RKO (cell line): ENCODE measurements at places on chromosomes 6 and 20.

DNA sequence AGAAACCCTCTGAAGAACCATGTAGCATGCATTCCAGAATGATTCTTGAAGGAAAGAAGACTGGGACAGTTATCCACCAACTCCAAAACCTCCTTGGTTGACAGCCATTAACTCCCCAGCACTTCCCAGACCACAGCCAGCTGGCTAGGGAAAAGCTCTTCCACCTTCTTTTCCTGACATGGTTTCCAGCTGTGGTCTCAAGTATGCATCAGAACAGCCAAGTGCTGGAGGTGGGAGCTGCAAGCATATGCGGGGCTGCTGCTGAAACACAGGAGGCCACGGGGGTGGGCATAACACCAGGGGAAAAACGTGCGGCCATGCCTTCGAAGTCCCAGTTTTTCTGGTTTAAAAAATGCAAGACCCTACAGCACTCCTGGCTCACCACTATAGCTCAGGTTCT is 108.0 kb upstream of the FAM184A start:
- no peak for DNase-seq

- no peak for DNase-seq
Measured at GRCh38 chr20:50737352-50737751, 6.0 kb downstream of the PARD6B start.

DNA sequence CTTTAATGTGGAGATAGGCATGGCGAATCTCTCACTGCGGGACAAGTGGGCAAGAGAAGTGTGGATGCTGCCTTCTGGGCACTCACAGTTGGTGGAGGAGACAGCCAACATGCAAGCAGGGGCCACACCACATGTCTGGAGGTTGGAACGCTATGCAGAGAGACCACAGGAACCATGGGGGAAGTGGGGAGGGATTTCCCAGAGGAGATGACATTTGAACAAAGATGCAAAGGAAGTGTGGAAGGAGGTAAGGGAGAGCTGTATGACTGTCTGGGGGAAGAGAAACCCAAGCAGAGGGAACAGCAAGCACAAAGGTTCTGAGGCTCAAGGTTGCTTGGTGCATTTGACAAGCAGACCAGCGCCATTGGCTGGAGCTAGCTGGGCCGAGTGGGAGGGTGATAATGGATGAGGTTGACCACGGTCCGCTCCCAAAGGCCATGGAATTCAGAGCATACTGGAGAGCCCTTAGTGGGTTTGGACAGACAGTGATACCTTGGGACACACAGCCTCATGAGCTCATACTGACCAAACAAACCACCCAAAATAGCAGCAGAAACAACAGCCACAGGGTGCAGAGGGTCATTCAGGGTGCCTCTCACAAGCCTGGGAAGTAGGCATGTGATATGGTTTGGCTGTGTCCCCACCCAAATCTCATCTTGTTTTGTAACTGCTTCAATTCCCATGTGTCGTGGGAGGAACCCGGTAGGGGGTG is 7.6 kb upstream of the FAM110A start:
- no peak for DNase-seq

- DNase-seq, result no peak
Measured at GRCh38 chr6:146870760-146871159, 272.0 kb downstream of the ADGB start.

DNA sequence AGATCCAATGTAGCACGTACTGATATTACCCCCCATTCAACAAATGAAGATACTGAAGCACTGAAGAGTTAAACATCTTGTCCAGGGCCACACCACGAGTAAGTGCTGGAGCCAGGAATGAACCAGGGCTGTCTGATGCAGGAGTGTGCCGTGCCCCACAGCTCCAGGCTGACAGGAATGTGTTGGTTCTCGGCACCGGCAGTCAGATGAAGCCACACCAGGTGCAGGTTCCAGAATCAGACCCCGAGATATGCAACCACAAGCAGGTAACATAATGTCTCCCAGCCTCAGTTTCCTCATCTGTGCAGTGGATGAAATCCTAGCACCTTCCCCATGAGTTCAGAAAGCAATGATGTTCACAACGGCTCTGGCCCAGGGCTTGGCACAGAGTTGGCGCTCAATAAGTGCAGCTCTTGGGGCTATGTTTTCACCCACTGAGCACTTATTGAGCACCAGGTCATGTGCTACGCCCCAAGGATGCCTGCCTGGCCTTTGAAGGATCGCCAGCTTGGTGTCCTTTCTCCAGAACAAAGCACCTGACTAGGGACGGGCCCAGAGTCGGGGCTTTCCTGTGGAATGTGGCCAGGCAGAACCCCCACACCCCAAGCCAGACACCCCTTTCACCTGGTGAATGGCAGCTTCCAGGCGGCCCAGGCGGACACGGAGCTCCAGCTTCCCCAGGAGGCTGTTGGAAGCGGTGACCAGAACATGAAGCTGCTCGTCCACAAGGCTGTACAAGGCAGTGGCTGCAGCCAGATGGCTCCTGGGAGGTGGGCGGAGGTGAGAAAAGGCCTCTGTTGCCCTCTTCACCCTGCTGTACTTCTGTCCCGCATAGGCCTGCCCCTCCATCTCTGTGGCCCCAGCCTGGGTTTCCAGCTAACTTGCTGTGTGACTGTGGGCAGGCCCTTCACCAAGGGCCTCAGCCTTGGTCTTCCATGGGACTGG is 41.3 kb downstream of the KIAA1755 start:
- DNase-seq, result no peak

DNA sequence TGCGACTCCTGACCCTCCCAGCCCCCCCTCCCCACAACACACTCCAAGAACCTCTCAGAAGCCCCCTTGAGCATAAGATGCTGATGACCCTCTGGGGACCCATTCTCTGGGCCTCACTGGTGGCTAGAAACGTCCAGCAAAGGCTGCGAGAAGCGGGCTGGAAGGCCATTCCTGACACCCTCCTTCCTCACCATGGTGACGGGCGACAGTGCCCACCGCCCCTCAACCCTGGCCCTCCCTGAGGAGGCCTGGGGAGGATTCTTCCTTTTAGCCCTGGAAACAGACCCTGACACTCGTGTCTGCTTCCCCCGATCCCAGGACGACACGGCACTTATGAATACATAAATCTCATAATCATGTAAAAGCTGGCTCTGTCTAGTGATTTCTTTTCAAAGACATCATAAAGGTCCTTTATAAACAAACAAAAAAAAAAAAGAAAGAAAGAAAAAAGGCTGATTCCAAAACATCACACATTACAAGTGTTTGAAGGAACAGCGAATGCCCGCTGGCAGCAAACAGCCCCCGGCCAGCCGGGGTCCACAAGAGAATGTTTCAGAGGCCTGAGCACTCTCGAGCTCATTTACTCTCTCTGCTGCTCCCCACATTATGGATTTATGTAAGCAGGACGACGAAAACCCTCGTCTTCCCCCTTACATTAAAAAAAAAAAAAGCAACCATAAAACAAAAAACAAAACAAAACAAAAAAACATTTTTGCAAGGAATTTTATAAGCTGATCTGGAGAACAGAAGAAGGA is 40.7 kb downstream of the PREX1 start:
- no peak for DNase-seq

DNA sequence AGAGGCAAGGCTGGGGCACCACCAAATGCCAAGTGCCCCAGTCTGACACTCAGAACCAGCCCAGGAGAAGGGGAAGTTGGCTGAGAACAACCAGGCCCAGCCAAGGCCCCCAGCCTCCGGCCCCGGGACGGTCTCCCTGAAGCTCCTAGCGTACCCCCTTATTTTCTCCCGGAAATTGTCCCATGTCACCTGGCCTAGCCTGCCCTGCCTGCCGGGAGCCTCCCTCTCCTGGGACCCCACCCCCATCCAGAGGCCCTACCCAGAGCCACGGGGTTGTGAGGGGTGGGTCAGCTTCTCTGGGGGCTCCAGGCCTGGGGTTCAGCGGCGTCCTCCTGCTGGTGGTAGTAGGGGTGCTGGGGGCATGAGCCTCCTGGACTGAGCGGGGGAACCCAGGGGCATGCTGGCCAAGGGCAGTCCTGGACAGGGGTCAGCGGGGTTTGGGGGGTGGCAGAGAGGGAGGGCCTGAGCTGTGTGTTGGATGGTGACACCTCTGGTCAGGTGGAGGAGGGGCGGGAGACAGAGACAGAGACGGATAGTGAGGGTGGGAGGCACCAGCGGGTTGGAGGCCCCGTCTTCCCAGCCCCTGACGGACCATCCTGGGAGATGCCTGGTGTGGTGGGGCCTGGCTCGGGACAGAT is 7.9 kb upstream of the SLCO4A1 start:
- no peak for DNase-seq

DNA sequence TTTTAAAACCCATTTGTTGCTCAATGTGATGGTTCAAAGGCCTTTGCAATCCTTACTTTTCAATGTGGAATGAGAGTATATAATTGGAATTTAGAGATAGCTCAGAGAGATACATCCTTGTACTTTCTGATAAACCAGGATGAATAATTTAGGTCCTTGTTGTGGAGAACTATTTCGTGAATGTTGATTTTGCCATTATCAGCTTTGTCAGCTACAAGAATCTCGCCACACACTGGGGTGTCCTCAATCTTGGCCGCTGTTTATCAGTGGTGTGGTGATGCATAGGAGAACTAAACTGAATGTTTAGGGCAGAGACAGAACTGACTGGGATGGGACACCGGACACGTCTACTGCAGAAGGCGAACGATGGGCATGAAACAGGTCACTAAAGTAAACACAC is 111.2 kb upstream of the SLC35B3 start:
- no peak for DNase-seq

DNA sequence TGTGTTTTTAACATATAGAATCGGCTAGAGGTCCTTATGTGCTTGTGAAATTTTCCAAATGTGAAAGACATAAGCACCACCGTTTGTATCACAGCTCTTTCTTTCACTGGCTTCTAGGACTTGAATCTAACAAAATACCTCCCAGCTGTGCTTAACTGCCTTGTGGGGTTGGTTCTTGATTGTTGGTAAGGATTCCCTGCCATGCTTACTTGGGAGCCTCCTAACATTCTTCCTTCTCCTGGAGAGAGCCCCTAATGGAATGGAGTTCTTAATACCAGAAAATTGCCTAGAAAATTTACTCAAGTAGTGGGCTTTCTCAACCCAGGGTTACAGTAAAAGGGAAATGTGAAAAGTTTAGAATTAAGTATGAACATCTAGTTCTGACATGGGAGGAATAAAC is 121.2 kb downstream of the COL19A1 start:
- no peak for DNase-seq

GRCh38 chr6:42113936-42114636 is 28.3 kb downstream of the C6orf132 start:
- DNase-seq, result no peak

- no peak for DNase-seq
Measured at GRCh38 chr20:18995455-18995854, 181.9 kb downstream of the SCP2D1 start.

- DNase-seq, result no peak
Measured at GRCh38 chr6:15604843-15605242, 58.0 kb downstream of the DTNBP1 start.

DNA sequence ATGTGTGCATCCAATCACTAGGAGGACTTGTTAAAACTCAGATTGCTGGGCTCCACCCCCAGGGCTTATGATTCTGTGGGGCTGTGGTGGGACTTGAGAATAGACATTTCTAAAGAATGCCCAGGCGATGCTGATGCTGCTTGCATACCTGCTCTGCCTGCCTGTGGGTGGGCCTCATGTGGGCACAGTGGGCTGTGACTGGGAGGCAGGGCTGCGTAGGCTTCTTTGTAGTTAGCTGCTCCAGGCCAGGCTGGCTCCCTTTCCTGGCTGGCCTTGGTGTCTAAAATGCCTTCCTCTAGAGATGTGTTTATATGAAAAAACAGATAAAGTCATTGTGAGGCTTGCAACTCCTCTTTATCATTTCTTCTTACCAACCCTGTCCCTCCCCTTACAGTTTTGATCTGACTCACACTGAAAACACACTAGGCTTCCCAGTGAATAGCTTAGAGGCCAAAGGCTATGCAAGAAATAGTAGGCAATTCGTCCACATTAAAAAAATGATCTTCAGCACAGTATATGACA is 495.5 kb upstream of the MAP3K7 start:
- DNase-seq, result no peak

DNA sequence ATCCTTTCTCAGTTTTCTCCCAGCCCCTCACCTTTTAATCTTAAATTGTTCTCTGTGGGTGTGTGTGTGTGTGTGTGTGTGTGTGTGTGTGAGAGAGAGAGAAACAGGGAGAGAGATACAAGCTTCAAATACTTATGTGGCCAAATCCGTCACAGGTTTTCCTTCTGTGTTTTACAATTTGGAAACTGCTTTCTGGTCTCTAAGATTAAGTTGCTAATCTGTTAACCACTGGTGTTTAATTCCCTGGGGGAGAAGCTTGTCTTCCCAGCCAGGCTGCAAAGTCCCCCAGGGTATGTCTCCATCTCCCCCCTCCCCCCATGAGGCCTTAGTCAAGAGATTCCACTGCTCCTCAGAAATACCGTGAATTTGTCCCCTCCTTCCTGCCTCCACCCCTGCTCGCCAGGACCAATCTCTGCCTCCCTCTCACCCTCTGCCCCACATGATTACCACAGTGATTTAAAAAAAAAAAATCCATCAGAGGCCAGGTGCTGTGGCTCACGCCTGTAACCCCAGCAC is 49.0 kb downstream of the RIPOR3 start:
- no peak for DNase-seq

GRCh38 chr6:134814076-134814695 is 135.7 kb downstream of the ALDH8A1 start:
- no peak for DNase-seq

DNA sequence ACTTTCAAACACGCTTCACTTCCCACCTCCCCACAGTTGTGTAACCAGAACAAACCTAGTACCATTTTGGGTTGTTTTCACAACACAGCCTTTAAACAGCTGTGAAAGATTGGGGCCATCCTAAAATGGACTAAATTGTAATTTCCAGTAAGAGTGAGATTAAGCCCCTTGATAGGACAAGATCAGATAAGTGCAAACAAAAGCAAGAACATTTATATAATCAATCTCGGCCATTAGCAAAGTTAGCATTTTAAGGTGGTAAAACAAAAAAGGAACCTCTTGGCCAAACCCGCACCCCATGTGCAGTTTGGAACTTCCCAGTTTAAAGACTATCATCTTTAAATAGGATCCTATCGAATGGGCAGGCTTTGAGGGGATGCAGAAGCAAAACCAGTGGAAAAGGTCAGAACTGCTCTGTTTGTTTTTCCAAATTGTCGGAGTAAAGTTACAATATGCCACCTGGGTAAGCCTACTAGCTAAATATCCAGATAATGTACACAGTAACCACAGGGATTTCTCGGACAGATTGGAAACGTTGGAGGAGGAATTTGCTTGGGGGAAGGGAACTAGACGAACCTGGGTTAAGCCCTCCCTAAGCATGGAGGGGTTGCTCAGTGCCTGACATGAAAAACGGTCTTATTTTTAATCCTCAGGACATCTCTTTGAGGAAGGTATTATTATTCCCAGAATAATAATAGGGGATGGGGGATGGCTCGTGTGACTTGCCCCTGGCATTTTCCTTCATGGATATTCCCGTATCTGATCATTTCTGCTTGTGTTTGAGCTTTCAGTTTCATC is 159.8 kb upstream of the SALL4 start:
- no peak for DNase-seq

DNA sequence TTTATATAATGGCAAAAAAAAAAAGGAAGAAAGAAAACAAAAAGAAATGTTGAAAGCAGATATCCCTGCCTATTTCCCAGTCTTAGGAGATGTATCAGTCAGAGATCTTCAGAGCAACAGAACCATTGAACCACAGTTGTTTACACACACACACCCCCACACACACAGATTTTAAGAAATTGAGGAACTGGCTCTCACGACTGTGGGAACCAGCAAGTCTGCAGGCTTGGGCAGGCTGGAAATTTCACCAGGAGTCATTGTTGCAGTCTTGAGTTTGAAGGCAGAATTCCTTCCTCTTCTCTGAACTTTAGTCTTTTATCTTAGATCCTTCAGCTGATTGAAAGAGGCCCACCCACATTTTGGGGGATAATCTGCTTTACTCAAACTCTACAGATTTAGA is 380.9 kb downstream of the CDKAL1 start:
- no peak for DNase-seq

- no peak for DNase-seq
Measured at GRCh38 chr6:56346958-56347357, 99.6 kb upstream of the COL21A1 start.
